ENCODE measurements at places on chromosomes 2 and 18.

DNA sequence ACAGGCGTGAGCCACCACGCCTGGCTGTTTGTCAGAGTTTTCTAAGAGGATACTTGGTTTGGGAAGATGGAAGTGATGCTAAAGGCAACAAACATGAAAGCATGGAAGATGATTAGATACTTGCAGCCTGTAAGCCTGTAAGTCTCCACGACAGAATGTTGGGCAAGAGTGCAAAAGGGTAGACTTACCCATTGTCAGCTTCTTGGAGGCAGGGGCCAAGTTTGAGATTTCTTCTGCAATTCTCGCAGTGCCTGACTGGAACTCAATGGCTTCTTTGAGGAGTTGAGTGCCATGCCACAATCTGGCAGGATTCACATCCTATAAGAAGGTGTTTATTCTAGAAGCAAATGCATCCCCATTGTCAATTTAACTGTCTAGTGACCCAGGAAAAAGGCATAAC is 70.1 kb upstream of the EFEMP1 start:
- no peak for DNase-seq

DNA sequence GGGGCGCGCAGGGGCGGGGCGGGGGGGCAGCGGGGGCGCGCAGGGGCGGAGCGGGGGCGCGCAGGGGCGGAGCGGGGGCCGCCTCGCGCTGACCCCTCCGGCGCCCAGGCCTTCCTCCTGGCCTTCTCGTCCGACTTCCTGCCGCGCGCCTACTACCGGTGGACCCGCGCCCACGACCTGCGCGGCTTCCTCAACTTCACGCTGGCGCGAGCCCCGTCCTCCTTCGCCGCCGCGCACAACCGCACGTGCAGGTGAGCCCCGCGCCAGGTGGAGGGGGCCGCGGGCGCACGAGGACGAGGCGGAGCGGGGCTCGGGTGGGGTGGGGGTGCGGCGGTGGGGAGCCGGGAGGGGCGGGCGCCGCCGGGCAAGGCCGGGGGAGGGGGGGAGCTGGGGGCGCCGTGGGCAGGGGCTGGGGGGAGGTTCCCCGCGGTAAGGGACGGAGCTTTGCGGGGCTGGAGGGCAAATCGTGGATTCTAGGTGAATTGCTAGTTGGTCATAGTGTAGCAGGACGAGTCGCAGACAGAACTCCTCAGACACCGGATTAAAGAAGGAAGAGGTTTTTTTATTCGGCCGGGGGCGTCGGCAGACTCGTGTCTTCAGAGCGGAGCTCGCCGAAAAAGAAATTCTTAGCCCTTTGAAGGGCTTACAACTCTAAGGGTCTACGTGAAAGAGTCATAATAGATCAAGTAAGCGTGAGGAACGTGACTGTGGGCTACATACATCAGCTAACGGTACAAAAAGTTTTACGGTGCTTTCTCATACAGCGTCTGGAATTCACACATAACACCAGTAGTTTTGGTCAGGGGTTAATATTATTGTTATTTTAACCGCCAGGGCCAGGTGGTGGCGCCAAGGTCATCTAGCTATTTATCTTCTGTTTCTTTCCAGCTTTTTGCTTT is 29.9 kb downstream of the ANO7 start:
- DNase-seq: no peak

- DNase-seq: no peak
These were observed 101.9 kb downstream of the FOXI3 start for GRCh38 chr2:88350331-88351248.

DNA sequence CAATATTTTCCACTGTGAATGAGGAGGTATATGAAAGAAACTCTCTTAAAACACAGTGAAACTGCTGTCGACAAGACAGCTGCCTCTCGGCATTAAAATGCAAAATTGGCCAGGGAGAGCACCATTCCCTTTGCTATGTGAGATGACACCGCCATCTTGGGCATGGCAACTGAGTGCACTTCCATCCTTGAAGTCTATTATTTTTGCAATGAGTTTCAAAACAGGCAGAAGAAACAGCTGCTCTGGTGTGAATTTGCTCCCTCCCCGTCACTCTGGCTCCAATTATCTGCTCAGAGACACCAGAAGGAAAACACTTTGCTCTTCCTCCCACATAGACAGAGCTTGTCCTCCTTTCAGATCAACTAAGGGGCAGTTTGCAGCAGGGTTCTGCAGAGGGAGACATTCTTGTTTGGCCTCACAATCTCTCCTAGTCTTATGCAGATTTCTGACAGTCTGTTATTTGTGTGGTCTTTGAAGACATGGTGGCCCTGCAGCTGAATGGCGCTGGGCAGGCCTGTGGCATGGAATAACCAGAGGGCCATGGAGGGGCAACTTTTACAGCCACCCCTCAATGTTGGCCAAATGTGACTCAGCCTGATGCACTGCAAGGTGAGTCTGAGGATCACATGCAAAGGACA is 48.6 kb upstream of the SEC11C start:
- no peak for DNase-seq

- no peak for DNase-seq
These were observed 4.4 kb upstream of the RFX8 start for GRCh38 chr2:101479328-101479727.

- DNase-seq: no peak
These were observed 77.7 kb downstream of the THADA start for GRCh38 chr2:43518181-43518580.

- no peak for DNase-seq
These were observed 123.7 kb downstream of the PIEZO2 start for GRCh38 chr18:11025671-11026070.

GRCh38 chr2:177765698-177766097 is 306.9 kb downstream of the PDE11A start:
- no peak for DNase-seq

- DNase-seq: peak; percentile 46
These were observed 26.9 kb upstream of the KCTD1 start for GRCh38 chr18:26574958-26575864.

GRCh38 chr18:23068570-23069310 is 66.5 kb upstream of the CABLES1 start:
- DNase-seq: no peak

GRCh38 chr2:58293056-58293455 is 51.9 kb upstream of the FANCL start:
- DNase-seq: no peak

GRCh38 chr2:238513346-238513745 is 86.6 kb downstream of the ASB1 start:
- peak; percentile 55 for DNase-seq

GRCh38 chr2:39139511-39140237 is 18.8 kb upstream of the SOS1 start:
- DNase-seq: no peak

GRCh38 chr2:232434563-232435374 is 21.2 kb upstream of the ALPI start:
- no peak for DNase-seq

- no peak for DNase-seq
These were observed 11.2 kb upstream of the FN1 start for GRCh38 chr2:215447056-215447455.

DNA sequence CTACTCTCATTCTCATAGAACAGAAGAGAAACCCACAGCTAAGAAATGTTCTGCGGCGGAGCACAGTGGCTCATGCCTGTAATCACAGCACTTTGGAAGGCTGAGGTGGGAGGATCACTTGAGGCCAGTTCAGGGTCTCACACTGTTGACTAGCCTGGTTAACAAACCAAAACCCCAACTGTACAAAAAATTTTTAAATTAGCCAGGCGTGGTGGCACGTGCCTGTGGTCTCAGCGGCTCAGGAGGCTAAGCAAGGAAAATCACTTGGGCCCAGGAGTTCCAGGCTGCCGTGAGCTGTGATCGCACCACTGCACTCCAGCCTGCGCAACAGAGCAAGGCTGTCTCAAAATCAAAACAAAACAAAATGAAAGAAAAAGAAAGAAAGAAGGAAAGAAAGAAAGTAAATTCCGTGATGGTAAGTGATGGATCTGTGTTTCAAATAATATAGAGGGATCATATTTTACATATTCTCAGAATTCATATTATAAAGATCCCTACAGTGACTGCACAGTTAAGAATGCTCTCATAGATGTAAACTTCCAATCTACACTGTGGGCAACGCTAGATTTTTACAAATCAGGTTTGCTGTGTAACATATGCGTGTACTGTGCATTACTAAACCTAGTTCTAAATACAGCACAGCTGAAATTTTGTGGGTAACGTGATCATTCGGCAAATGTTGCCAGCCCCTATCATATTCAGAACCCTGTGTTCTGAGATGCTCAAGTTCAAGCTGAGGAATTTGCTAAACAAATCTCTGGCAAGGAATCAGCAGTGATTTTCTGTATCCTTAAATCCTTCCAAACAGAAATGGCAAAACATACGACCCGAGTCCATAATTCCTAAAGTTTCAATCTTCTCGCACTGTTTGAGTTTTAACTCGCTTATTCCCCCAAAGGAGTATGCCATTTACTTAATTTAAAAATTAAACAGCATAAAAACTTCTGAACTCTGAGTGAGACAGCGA is 1.2 kb upstream of the RAB12 start:
- DNase-seq: peak; percentile 96

GRCh38 chr2:236862961-236863728 is 222.5 kb upstream of the COPS8 start:
- DNase-seq: peak; percentile 90

- no peak for DNase-seq
These were observed 513 bp downstream of the THOC1 start for GRCh38 chr18:267380-267687.

GRCh38 chr2:197857476-197858107 is 53.2 kb downstream of the PLCL1 start:
- no peak for DNase-seq

GRCh38 chr18:45962461-45962860 is 4.7 kb downstream of the EPG5 start:
- no peak for DNase-seq

DNA sequence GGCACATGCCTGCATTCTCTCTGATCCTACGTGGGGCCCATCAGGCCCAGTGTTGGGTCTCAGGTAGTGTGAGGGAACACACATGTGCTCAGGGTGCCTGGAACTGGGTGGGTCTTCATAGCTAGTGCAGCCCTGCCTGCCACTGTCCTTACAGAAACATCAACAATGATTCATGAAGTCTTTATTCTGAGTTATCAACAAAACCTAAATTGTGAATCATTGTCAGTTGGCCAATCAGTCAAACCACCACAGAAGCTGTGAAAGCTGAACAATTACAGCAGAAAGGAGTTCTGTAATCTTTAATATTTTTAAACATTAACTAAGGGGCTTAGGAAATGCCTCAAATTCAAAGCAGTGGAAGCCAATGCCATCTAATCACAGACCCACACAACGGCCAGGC is 82.8 kb upstream of the ZNF521 start:
- DNase-seq: no peak

DNA sequence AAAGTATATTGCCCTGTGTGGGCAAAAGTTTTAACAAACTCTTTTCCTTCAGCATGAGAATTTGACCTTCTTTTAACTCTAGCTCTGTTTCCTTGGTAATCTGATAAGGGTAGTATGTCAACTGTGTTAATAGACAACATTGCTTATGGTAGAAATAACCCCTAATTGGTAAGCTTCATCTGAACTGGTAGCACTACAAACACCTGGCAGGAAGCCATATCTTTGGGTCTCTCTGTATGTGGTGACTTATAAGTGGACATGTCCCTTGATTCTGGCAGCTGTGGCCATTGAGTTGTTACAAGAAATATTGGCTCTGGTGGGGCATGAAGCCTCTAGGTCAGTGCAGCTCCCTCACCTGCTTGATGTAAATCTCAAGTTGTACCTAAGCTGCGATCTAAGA is 46.9 kb downstream of the MBD5 start:
- no peak for DNase-seq

DNA sequence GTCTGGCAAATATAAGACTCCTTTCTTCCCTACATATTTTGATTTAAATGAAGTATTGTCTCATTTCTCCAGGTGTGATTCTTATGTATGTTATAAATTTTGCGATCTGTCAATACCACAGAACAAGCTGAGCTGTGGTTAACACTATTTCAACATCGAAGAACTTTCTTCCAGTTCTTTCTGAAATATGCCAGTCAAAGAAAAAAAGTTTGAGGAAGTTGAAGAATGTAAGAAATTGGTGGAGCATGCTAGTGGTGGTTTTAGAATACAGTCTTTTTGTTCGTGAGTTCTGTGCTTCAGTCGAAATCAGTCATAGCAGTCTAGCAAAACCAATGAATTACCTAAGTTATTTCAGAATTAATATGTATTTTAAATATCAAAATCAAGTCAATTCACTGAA is 8.6 kb upstream of the COBLL1 start:
- DNase-seq: no peak

- DNase-seq: peak; percentile 45
These were observed 31.5 kb downstream of the ACSL3 start for GRCh38 chr2:222892321-222892720.

- no peak for DNase-seq
These were observed 110.9 kb downstream of the MYO3B start for GRCh38 chr2:170288859-170289258.

- no peak for DNase-seq
These were observed 159.3 kb downstream of the SS18 start for GRCh38 chr18:25931126-25931525.

DNA sequence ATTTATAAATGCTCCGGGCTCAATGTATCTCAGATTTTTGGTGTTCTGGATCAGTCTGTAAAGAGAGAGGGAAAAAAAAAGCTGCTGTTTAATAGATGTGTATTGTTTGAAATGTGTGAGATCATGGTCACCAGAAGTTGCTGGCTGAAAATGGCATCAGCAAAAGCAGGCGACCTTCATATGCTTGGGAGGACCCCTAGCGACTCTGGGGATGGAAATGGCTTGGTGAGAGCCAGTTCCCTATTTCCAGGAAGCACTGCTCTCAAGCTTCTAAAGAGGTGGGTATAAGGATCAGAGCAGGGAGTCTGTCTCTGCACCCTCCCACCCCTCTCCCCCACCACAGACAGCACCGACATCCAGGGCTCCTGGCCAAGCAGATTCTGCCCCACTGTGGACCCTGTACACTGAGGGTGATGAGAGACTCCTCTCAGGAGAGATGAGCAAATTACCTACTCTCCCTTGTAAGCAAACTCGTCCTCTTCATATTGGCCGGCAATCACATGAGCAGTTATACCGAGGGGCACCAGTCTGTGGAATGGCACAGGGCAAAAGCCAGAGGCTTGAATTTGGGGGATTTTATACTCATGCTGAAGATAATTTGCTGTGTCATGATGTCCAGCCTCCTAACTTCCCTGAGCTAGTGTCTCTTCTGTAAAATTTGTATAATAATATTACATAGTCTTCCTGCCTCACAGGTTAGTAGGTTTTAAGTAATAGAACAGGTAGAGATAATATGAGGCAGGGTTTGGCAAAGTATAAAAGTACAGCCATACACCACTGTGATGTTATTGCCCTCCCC is 29.6 kb downstream of the LHCGR start:
- DNase-seq: no peak

GRCh38 chr18:63284827-63285733 is 34.5 kb downstream of the BCL2 start:
- no peak for DNase-seq

- peak; percentile 96 for DNase-seq
These were observed 102.4 kb downstream of the VAPA start for GRCh38 chr18:10015941-10016819.

GRCh38 chr2:146278881-146279280 is 1565.9 kb upstream of the ACVR2A start:
- DNase-seq: no peak

- DNase-seq: no peak
These were observed 616.6 kb upstream of the FSHR start for GRCh38 chr2:49770919-49771318.

GRCh38 chr2:168602846-168603401 is 146.9 kb downstream of the CERS6 start:
- DNase-seq: no peak

All from fibroblast of gingiva (primary cell).